ENCODE measurements at places on chromosomes 6 and 20.

DNA sequence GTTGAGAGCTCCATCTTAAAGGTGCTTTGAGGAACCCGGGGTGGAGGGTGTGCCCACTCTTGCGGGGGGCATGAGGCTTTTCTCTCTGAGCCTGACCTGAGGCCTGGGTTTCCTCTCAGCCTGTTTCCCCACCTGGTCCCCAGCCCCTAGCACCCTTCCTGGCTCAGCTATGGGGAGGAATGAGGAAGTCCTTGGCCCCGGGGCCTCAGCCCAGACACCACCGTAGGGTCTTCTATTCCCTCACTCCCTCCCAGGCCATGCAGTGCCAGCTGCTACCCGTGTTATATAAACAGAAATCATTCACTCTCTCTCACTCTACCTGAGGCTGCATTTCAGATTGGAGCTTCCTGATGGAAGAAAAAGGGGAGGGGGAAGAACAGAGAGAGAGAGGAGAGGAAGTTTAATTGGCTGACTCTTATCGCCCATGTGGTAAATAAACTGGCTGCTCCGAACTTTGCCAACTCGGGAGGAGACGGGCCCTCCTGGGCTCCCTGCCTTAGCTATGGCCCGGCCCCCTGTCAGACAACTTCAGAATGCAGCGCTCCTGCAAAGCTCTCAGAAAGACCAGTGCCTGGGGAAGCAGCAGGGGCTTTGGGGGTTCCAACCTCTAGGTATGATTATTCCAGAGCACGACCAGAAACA lies 2.8 kb downstream of the CDH22 start:
- no peak for DNase-seq

GRCh38 chr6:15267221-15267620 lies 21.4 kb downstream of the JARID2 start:
- DNase-seq, result no peak

GRCh38 chr6:66277400-66277799 lies 570.4 kb upstream of the EYS start:
- DNase-seq, result no peak

- no peak for DNase-seq
Observed at GRCh38 chr6:121917834-121918559, 481.5 kb upstream of the HSF2 start.

DNA sequence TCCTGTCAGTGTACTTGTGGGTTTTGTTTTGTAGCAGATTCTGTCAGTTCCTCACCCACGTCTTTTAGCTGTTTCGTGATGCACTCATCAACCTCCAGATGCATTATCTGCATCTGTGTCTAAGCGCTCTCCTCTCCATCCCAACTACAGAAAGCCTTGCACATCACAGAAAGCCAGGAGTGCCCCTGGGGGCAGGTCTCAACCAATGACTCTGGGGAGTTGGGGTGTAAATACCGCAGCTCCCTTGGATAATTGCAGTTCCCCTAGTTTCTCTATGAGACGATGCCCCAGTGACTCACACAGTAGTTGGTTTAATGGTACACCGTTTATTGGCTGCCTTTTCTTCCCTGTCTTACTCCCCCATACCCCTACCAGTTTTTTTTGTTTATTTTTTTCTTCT lies 158.1 kb downstream of the SOX4 start:
- DNase-seq, result no peak

DNA sequence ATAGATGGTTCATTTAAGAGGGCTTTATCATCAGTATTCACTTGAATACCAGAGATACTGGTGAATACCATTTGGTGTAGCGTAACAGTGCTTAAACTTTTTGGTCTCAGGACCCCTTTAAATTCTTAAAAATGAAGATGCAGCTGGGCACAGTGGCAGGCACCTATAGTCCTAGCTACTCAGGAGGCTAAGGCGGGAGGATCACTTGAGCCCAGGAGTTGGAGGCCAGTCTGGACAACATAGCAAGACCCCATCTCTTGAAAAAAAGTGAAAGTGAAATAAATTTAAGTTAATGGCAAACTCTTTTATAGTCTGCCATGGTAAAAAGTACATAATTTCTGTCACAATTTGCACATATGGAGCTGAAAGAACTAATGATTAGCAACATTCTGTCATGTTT lies 39.3 kb downstream of the VAPB start:
- DNase-seq, result no peak

GRCh38 chr6:101312652-101313051 lies 80.9 kb upstream of the GRIK2 start:
- no peak for DNase-seq

DNA sequence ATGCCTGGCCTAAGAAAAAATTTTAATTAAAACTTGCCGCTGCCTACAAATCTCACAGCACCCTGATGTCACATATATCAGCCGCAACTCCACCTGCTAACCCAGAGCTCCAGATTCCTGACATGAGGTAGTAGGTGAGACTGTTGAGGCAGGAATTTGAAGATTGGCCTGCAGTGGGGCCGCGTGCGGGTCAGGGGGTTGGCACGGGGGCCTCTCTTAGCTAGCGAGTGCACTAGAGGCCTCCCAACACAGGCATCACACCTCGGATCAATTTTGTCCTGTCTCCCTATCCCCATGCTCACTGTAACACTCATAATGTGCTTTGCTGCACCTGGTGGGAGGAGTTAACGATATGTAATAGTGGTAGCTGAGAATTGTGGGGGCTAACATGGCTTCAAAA lies 349.8 kb downstream of the CDC5L start:
- no peak for DNase-seq

GRCh38 chr6:109024368-109024767 lies 70.3 kb downstream of the SESN1 start:
- no peak for DNase-seq

GRCh38 chr6:143062551-143062950 lies 1.9 kb downstream of the AIG1 start:
- no peak for DNase-seq

- no peak for DNase-seq
Observed at GRCh38 chr6:12007887-12008286, 4.2 kb upstream of the HIVEP1 start.

GRCh38 chr6:11007715-11008608 lies 36.1 kb downstream of the ELOVL2 start:
- no peak for DNase-seq
